ENCODE measurements at places on chromosomes 3 and 15.

DNA sequence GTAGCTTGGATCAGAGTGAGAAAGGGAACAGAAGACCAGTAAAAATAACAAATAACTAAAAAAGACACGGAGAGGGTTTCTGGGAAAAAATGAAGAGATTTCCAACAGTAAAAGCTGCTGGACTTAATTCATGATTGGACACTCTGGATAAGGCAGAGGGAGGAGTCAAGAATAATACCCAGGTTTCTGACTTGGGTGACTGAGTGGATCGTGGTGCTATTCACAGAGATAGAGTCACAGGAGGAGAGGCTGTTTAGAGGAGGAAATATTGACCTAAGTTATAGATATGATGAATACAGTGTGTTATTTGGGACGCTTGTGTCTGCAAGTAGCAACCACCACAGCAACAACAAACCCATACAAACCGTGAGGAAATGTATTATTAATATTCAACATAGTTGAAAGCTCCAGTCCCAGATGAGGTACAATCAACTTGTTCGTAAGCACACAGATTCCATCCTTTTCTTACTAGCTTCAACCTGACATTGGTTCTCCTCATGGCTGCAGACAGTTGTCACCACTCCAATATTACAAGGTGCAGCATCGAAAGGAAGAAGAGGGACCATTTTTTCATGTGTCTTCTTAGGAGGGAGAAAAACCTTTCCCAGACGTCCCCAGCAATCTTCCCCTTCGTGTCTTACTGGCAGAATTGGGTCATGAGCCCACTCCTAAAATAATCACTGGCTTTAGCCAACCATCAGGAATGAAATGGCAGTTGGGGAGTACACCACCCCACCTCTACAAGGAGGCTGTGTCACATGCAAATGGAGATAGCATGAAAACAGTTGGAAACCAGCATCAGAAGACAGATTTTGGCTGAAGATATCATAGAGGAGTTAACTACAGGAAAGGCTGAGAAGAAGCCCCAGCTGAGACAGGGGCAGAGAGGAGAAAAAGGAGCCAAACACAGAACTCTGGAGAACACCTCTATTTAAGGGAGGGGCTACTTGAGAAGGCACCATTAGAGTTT is 387.8 kb downstream of the SHQ1 start:
- DNase-seq = no peak

DNA sequence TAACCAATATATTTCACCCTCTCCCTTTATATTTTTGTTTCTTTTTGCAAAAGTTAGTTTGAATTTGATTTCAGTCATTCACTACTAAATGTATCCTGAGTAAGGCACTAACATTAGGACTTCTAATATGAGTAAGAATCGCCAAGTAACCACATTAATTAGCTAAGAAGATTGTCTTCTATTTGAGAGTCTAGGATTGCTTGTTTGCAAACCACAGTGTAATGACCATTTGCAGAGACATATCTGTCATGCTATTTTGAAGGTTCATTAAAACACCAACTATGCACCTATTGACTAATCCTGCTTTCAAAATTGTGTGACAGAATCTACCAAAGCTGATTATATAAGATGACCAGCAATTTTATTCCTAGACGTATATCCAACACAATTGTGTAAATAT is 5.3 kb upstream of the EID1 start:
- no peak for DNase-seq

GRCh38 chr3:88105325-88105724 is 44.4 kb upstream of the C3orf38 start:
- no peak for DNase-seq

- DNase-seq = no peak
Measured at GRCh38 chr15:42510258-42511006, 15.0 kb downstream of the SNAP23 start.

DNA sequence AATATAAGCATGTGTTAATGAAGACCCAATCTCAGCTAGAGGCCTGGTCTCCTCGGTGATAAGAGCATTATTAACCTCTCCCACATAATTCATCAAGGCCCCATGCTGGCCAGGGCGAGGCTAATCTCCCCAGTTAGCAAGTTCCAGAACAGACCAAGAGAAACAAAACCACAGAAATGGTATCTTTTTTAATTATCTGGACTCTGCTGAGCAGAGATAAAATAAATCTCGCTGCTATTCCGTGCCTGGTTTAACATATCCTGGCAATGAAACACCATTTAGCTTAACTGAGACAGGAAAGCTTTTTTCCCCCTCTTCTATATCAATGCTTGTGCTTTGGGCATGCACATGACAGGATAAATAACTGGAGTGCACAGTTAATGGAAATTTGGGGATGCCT is 72.5 kb upstream of the ARHGEF3 start:
- no peak for DNase-seq
